SW480 (cell line): ENCODE measurements at places on chromosomes 7 and 10.

DNA sequence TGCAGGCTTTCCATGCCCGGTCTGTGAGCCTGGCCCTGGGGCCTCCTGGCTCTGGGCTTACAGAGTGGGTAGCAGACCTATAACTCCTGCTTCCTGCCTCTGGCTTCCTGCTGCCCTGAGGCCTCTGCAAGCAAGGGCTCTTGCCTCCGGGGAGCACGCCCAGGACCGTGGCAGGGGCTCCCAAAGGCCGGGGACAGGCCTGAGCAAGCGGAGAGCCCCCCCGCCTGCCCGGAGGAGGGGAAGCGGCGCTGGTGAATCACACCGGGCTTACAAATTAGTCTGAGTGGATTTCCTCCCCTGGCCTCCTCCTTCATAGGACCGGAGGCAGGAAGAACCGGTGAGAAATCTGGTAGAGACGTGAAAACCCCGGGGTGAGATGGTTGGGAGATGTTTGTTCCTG lies 1.5 kb upstream of the MYL10 start:
- DNase-seq: no peak

DNA sequence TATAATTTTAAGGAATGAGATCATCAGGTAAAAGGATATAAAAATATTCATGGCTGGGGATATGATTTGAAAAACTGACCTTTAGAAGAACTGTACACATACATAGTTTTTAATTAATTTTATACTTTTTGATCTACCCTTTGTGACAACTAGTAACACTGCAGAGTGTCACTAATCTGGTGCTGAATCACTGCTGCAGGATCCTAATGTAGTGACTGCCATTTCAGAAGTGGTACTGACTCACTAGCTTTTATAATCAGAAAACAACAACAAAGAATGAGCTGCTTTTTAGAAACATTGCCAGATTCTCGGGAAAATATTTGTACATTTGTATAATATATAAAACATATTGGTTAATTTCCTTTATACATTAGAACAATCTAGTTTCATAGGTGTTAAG lies 110.4 kb downstream of the HIPK2 start:
- no peak for DNase-seq

- peak; percentile 82 for DNase-seq
Measured at GRCh38 chr10:77160679-77161078, 476.9 kb downstream of the KCNMA1 start.

DNA sequence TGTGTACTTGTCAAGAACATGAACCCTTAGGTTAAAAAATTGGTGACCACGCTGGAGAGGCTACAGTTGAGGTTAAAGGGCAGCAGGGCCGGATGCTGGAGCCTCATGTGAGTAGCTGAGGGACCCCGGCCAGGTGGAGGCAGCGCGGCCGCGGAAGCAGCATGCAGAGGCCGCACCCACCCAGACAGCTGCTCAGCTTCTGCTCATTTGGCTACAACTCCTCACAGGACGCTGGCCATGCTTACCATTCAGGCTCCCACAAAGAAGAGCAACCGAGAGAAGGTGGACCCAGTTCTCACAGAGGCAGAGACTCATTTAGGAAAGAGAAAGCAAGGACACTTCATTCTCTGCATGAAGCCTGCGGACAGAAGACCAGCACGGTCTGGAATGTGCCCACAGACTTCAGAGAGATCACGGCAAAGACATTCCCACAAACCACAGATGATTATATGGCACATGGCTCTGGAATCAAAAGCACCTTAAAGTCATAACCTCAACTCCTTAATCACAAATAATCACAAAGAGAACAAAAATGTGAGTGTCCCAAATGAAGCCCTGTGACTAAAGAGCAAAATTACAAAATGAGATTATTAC lies 94.4 kb downstream of the VOPP1 start:
- peak; percentile 76 for DNase-seq

- no peak for DNase-seq
Measured at GRCh38 chr10:21514818-21515351, 10.6 kb downstream of the SKIDA1 start.

GRCh38 chr7:46198701-46199100 lies 277.6 kb upstream of the IGFBP3 start:
- no peak for DNase-seq

DNA sequence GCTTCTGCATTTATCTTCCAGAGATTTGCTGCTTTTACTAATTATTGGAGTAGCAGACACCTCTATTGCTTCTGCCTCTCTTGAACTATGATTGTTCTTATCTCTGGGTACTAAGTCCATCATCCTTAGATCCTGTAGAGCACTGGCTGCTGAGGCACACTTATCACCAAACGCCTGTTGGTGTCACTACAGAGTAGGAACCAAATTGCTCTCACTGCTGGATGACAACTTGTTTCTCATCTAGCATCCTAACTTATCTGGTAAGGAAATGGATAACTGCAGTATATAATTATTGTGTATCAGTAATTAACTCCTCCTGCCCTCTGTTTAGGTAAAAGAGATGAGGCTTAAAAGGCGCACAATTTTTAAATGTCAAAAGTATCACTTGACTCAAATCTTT lies 1059.4 kb downstream of the NRG3 start:
- DNase-seq: peak; percentile 7

DNA sequence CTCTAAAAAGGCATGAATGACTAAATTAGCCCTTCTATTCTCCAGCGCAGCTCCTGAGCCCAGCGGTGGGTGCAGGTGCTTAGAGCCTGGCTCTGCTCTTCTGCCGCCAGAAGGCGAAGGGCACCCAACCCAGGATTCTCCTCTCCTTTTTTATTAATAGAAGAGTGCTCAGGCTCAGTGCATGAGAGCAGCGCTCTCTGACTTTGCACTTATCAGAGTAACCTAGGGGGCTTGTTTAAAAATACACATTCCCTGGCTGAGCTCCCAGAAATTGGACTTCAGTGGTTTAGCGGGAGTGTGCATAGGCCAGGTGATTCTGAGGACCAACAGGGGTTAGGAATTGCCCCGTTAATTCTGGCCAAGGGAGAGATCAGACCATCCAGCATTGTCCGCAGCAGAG lies 1.7 kb upstream of the PFKP start:
- DNase-seq: no peak
